ENCODE measurements at places on chromosomes 7 and 10.

DNA sequence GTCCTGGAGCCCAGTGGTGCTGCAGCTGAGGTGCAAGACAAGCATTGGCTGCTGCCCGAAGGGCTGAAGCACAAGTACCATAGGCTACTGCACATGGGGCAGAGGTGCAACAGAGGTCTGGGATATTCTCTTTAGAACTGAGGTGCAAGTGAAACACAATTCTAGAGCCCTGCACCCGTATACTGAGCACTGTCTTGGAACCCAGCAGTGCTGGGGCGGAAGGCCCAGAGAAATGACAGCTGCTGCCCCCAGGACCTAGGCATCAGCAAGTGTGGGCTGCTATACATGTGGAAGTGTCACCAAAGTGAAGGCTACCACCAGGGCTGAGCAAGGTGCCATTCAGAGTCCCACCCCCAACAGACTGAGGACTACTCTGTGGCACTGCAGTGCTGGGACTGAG, 393.6 kb upstream of the STEAP1 start:
- no peak for DNase-seq

- DNase-seq, result no peak
These were observed 553.3 kb downstream of the MDFIC start for GRCh38 chr7:115475206-115475605.

GRCh38 chr7:155709453-155709852, 65.0 kb downstream of the RBM33 start:
- no peak for DNase-seq

- DNase-seq, result peak; percentile 28
These were observed 45.5 kb upstream of the VKORC1L1 start for GRCh38 chr7:65827366-65827765.

GRCh38 chr7:158387546-158387891, 200.1 kb downstream of the PTPRN2 start:
- DNase-seq, result no peak

- DNase-seq, result no peak
These were observed 78.7 kb downstream of the TCF7L2 start for GRCh38 chr10:113028456-113029440.

- no peak for DNase-seq
These were observed 8.5 kb upstream of the SFR1 start for GRCh38 chr10:104113376-104113956.

DNA sequence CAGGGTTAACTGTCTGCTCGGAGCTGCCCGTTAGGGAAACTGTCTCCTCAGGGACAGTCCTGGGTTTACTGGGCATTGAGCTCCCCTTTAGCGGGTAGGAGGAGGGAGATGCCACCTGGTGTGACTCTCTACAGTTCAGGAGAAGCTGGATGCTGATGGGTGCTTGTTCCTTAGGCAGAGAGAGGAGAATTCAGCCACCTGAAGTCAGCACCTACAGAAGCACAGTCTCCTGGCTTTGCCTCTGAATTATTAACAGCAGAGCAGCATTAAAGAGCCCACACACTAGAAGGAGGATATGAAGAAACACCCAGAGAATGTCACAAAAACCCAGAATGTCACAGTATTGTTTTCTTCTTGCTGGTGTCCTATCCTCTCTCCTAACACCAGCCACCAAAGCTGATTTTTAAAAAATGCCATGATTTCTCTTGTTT, 696 bp downstream of the GIMAP4 start:
- no peak for DNase-seq

- DNase-seq, result peak; percentile 48
These were observed 649 bp downstream of the IDE start for GRCh38 chr10:92573091-92573797.

DNA sequence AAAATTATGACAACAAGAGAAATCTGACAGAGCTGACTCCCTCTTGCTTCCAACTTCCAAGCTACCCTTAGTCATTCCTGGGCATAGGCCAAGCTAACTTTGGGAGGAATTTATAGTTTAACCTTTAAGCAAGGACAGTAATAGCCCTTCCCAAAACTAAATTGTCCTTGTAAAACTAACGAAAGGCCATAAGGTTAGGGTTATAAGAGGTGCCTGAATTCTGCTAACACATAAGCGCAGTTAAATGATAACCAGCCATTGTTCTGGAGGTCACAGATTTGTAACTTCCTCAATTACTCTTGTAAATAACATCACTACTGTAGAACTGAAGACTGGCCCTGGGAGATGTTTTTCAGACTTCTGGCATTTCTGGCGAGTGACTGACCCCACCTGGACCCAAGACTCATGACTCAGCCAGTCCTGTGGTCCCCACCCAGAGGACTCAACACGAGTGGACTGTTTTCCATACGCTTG, 481.2 kb downstream of the KCNMA1 start:
- DNase-seq, result peak; percentile 78

GRCh38 chr10:49518982-49519578, 19.8 kb downstream of the ERCC6 start:
- DNase-seq, result peak; percentile 56

- DNase-seq, result no peak
These were observed 59.9 kb downstream of the SGMS1 start for GRCh38 chr10:50563906-50564305.

- DNase-seq, result peak; percentile 70
These were observed 1.3 kb downstream of the PDZD8 start for GRCh38 chr10:117373823-117374505.

DNA sequence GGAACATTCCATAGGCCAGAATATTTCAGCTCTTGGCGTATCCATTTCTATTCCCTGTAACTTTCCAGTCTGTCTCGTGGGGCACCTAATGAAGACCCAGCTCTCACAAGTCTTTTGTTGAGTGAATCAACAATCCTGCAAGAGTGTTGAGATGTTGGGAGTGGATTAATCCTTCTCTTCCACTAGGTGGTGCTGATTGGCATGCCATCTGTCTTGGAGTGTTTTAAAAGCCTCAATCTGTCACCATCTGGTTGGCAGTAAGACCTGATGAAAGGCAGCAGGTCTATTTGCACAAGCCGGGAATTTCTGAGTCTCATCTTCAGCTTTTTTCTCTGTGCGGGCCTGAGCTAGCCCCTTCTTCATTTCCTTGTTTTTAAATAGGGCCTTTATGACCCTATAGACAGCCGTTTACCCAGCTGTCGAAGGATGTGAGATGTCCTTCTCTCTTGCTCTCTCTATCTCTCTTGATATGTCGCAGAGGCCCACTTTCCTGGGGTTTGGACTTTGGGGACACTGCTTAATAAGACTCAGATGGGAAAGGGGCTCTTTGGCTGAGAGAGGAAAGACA, 180.5 kb downstream of the ZNF365 start:
- DNase-seq, result peak; percentile 58

GRCh38 chr10:129556316-129556715, 89.3 kb downstream of the MGMT start:
- DNase-seq, result no peak

DNA sequence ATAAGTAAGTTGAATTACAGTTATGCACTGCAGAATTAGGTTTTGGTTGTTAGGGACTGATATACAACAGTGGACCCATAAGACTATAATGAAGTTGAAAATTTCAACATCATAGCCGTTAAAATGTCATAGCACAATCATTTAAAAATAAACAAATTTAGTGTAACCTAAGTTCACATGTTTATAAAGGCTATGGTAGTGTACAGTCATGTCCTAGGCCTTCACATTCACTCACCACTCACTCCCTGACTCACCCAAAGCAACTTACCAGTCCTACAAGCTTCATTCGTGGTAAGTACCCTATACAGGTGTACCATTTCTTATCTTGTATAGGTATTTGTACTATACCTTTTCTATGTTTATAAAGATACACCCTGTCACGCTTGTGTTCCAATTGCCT, 113.7 kb downstream of the RAB11FIP2 start:
- peak; percentile 73 for DNase-seq

DNA sequence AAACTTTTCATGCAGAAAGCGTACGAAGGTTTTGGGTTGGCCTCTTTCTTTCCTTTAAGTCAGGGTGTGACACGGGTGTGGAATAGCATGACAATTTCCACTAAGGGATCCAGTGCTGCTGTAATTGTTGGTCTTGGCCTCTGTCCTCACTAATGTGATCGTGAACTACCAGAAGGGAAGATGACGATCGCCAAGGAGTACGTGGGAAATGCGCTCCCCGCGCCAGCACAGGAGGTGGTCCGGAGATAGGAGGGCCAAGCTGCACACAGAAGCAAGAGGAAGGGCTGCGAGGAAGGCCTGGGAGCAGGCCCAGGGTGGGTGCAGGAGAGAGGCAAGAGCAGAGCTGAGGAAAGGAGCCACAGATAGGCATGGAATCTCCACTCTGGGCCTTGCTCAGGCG, 79.7 kb upstream of the PODXL start:
- no peak for DNase-seq

- no peak for DNase-seq
These were observed 106.7 kb downstream of the SNX10 start for GRCh38 chr7:26398427-26398755.

GRCh38 chr7:1637155-1637554, 32.9 kb upstream of the ELFN1 start:
- no peak for DNase-seq

- no peak for DNase-seq
These were observed 79.3 kb upstream of the SEC61G start for GRCh38 chr7:54838175-54838910.

GRCh38 chr7:77185866-77186265, 13.8 kb downstream of the FGL2 start:
- no peak for DNase-seq

DNA sequence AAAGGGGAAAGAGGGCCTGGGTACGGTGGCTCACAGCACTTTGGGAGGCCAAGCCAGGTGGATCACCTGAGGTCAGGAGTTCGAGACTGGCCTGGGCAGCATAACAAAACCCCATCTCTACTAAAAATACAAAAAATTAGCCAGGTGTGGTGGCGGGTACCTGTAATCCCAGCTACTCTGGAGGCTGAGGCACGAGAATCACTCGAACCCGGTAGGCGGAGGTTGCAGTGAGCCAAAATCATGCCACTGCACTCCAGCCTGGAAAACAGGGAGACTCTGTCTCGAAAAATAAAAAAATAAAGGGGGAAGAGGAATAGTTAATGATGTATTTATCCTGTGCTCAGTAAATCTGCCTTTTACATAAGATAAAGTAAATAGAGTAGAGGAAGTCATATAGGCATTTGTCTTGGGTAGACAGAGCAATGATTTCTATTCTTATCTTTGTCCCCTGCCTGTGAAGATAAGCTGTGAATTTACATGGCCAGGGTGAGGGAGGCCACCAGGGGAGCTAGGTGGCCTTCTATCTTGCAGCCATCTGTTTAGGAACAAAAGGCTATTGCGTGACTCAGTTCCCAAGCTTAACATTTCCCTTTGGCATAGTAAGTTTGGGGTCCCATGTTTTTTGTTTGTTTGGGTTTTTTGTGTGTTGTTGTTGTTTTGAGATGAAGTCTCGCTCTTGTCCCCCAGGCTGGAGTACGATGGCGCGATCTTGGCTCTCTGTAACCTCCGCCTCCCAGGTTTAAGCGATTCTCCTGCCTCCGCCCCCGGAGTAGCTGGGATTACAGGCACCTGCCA, 73.2 kb upstream of the GTF2I start:
- DNase-seq, result no peak
